ENCODE measurements at places on chromosomes 7 and 10. TPM values are rescaled to one million over a fixed set of nuclear protein-coding genes. Genes with fewer than 3 reads are reported as not detected.

NOS3 gene
- 14.5 TPM for total RNA-seq

EMX2 gene
- total RNA-seq = 0.13 TPM

GNAT3 gene
- not detected for total RNA-seq

BLOC1S2 gene
- total RNA-seq = 14.6 TPM

NUDCD3 gene
- total RNA-seq = 89.4 TPM

TDRD1 gene
- total RNA-seq = 1.3 TPM

SYCE1 gene
- 0.39 TPM for total RNA-seq

AMZ1 gene
- total RNA-seq = not detected

MKX gene
- total RNA-seq = not detected

ZNF32 gene
- 42.4 TPM for total RNA-seq

GIMAP5 gene
- total RNA-seq = 40.4 TPM

C10orf71 gene
- total RNA-seq = 208 TPM

TCAF2 gene
- 0.12 TPM for total RNA-seq

ELAPOR2 gene
- 9.9 TPM for total RNA-seq

SLC26A4 gene
- 1.1 TPM for total RNA-seq

OR2A1 gene
- total RNA-seq = 0.12 TPM

CHAT gene
- total RNA-seq = not detected

HOXA5 gene
- total RNA-seq = 0.28 TPM

SLC39A12 gene
- total RNA-seq = not detected

HECW1 gene
- total RNA-seq = not detected

ADIRF gene
- 79.5 TPM for total RNA-seq

SFTPD gene
- 1.0 TPM for total RNA-seq

GRID2IP gene
- 0.08 TPM for total RNA-seq

PNLIP gene
- 0.81 TPM for total RNA-seq

VGF gene
- total RNA-seq = not detected

INHBA gene
- 2.4 TPM for total RNA-seq

GPRIN2 gene
- not detected for total RNA-seq

PAOX gene
- 2.1 TPM for total RNA-seq

AKR1C8 gene
- total RNA-seq = not detected

ACTL6B gene
- total RNA-seq = not detected

GBF1 gene
- 47.2 TPM for total RNA-seq

TLL2 gene
- total RNA-seq = 1.8 TPM

TEX36 gene
- total RNA-seq = not detected

All from heart left ventricle (tissue), 16 donors.